ENCODE measurements at places on chromosomes 1 and 21. TPM values are rescaled to one million over a fixed set of nuclear protein-coding genes. Genes with fewer than 3 reads are reported as not detected.

- DNase-seq, result no peak
Observed at GRCh38 chr1:159000625-159001024, 9.1 kb upstream of the IFI16 start.

DNA sequence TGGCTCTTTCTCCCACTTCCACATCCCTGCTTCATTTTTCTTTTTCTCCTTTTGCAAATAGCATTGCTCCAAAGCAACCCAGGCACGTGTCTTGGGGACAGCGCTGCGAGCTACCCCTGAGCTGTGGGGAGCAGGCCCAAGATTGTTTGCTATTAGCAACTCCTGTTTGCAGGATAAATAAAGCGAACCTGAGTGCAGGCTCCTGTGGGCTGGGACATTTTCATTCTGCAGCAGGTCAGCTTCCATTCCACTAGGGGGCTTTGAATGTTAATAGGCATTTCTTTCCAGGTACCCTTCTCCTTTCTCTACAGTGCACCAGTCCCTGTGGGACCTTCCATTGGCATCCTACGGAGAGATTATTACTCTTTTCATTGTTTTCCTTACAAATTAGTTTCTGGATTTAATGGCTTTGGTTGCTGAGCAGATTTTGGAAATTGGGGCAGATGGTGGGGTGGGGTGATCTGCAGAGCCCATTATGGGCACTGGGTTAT lies 54.0 kb downstream of the OLFML3 start:
- DNase-seq, result peak; percentile 69

- no peak for DNase-seq
Observed at GRCh38 chr1:17214876-17215544, 10.1 kb downstream of the PADI1 start.

DNA sequence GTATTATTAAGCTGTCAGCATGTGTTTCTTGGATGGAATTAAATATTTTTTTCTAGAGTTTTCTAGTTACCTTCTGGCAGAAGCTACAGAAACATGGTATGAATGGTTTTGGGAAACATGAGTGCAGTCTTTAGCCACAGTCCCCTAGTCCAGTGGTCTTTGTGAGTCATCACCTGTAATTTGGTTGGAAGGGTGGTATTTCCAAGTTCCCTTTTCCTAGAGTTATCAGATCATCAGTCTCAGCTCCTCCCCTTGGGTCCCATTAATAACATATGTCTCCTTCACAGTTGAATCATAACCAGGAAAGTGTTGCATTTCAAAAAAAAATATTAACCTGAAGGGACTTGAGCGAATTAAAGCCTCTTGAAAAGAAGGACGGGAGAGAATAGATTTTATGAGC lies 27.0 kb downstream of the ELAVL4 start:
- DNase-seq, result no peak

The PLPPR4 gene
- not detected for total RNA-seq

The LCE1C gene
- total RNA-seq, result not detected

Data from Karpas-422 (cell line).